ENCODE measurements at places on chromosomes 5 and 9.
A peak's percentile ranks its signal among the peaks of the same experiment; 100 is the strongest.

GRCh38 chr9:104589626-104590025 is 9.6 kb downstream of the OR13C5 start:
- no peak for DNase-seq

DNA sequence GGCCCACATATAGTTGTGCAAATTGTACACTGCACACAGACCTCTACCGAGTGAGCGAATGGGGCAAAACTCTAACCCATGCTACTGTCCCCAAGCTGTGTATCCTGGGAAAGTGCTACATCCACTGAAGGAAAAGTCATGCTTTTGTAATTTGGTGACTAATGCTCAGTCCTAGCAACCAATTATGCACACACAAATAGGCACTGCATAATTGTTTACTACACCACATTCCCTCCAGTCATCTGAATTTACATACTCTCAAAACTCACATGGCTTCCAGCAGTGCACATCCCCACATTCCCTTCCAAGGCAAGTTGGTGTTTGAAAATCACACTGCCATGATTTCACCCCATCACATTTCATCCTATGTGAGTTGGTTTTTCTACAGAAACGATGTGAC is 125.9 kb upstream of the OSMR start:
- DNase-seq = no peak

- DNase-seq = no peak
These were observed 94.2 kb downstream of the PAX5 start for GRCh38 chr9:36939655-36940499.

GRCh38 chr5:77851176-77852067 is 75.3 kb upstream of the TBCA start:
- no peak for DNase-seq

DNA sequence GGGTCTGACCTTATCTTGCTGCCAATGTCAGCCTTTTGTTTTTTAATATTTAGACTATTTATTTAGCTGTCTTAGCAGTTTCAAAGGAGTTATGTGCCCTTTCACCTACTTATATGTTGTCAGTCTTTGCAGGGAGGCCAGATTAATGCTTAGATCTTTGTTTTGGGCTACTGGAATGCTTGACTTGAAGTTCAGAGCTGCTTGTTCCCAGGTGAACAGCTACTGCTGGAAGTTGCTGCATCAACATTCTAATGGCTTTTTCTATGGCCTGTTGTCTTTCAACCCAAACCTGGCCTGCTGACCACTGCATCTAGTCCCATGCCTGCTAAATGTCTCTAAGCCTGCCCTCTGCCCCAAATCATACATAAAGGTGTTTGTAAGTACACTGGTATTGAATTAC is 3.0 kb downstream of the SLC22A5 start:
- no peak for DNase-seq

- DNase-seq = peak; percentile 14
These were observed 95.8 kb downstream of the CFAP90 start for GRCh38 chr5:7754997-7755596.

DNA sequence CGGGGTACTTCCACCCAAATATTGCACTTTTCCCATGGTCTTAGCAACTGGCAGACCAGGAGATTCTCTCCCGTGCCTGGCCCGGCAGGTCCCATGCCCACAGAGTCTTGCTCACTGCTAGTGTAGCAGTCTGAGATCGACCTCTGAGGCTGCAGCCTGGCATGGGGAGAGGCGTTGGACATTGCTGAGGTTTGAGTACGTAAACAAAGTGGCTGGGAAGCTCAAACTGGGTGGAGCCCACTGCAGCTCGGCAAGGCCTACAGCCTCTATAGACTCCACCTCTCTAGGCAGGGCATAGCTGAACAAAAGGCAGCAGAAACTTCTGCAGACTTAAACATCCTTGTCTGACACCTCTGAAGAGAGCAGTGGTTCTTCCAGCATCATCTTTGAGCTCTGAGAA is 40.1 kb upstream of the EBF1 start:
- DNase-seq = no peak

- no peak for DNase-seq
These were observed 187.6 kb downstream of the GADD45G start for GRCh38 chr9:89792189-89793123.

GRCh38 chr5:134236318-134236717 is 10.4 kb upstream of the PPP2CA start:
- DNase-seq = no peak

- DNase-seq = no peak
These were observed 850 bp downstream of the RRAGA start for GRCh38 chr9:19049917-19050636.

- DNase-seq = no peak
These were observed 173.3 kb downstream of the DENND1A start for GRCh38 chr9:123756484-123757106.

DNA sequence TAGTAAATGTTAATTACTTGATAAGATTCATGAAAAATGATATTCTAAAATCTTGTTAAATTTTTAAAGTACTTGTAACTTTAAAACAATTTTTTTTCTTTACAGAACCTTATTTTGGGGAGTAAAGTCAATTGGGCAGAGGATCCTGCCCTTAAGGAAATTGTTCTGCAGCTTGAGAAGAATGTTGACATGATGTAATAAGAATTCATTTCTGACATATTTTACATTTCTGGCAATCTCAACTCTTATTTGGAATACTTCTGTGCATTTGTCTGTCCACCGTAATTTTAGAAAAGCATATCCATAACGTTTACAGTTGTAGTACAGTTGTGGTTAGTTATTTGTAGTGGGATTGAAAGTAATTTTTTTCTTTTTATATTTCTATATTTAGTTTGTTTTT is 20.2 kb downstream of the CENPH start:
- no peak for DNase-seq

DNA sequence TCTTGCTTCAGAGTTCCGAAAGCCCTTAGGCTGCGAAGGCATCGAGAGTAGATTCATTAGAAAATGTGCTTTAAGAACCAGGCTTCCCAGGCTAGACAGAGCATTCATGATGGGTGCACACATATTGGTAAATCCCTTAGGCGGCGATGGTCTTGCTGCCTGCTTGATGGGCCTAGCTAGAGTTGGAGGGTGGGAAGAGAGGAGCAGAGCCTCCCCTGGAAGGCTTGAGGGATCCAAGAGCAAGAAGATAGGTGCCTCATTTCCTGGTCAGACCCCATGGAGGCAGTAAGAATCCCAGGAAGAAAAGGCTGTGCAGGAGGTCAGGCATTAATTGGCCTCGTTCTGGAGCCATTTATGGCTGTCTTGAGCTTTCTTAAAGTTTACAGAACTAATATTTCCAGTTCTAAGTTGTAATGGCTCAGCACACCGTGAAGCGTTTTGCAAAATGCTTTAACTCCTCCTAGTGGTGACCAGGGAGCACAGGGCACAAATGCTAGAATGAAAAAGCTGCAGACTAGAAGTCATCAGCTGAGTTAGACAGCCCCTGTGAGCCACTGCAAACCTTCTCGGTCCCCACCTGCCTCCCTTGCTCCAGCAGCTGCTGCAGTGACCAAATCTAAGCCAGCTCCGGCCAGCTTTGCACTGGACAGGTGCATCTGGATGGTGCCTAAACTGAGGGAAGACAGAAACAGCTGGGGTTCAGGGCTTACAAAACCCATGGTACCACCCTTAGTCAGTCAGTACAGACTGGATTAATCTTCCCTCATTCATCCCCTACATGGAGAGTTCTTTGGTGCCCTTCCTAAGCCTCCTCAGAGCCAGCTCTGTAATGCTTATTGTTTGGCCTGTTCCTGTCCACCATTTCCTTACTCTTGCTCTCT is 14.7 kb downstream of the SLC45A2 start:
- no peak for DNase-seq

GRCh38 chr5:50711280-50711679 is 44.8 kb downstream of the PARP8 start:
- DNase-seq = no peak

- no peak for DNase-seq
These were observed 51.1 kb downstream of the PSMB7 start for GRCh38 chr9:124364141-124364540.

DNA sequence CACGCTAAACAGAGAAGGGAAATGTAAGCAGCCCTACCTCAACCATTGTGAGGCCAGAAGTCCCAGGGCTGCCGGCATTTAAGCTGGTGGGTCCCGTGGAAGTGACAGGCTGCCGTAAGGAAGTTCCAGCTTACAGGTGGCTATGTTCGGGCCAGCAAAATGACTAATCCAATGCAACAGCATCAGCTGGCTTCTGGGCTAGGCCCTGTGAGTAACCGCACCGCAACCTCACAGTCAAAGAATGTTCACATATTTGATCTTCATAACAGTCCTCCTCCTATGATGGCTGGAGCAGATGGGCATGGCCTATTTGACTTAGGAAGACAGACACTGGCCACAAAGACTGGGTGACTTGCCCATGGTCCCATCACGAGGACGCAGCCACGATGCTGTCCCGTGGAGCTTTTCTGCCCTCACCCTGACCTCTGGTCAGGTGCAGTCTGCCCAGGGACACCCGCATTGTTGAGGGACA is 88.2 kb downstream of the LIFR start:
- no peak for DNase-seq

DNA sequence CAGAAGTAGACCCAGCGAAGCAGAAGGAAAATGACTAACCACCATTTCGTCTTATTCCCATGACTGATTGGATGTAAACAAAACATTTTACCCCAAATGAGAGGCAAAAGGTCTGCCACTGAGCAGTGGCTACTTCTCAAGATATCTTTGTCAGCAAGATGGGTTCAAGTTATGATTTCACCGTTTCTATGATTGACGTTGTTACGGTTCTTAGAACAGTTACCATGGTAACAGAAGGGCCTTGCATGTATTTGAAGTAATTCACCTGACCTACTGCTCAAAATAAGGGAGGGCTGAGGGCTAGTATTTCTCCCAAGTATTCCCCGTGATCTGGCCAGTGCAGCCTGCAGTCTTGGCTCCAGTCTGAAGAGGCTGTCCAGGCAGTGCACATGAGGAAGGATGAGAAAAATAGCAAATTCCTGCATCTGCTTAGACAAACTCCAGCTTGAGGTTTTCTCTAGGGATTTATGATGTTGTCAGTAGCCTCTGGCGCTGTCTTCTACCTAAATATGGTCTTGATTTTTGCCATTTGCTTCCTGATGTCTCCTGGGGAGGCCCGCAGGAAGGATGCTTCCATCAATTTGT is 372.7 kb downstream of the TMEM38B start:
- no peak for DNase-seq

GRCh38 chr5:28012538-28012937 is 974.2 kb upstream of the CDH9 start:
- DNase-seq = no peak

DNA sequence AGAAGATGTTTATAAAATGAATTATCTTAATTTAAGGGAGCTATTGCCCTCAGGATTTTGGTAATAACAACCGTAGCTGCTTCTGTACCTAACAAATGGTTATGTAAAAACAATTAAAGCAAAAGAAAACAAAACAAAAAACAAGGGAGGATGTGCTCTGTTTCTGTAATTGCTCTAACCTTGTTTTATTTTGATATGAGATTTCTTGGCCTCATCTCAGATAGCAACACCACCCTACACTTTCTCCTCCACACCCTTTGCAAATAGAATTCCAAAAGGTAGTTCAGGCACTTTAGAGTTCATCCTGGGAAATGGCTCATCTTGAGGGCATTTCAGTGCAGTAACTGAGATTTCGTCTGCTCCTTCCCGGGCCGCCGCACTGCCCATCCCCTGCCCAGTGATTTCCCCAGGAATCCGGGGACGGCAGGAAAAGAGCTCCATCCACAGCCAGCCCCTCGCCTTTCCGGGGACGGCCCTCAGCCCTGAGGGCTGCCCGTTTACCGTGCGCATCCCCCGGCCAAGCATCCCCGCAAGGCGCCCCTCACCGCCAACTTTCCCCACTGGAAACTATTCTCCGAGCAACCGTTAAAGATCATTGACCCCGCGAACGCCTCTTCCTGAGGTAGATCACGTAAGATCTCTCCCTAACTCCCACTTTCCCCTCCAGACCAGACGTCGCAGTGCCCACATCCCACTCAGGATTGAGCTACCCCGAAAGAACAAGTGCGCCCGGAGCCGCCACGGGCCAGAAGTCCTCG is 1.2 kb downstream of the FNBP1 start:
- peak; percentile 37 for DNase-seq

GRCh38 chr5:131277875-131278740 is 14.3 kb downstream of the CDC42SE2 start:
- DNase-seq = no peak

GRCh38 chr5:127386557-127386956 is 96.0 kb downstream of the MEGF10 start:
- no peak for DNase-seq

GRCh38 chr9:129135476-129135875 is 24.3 kb downstream of the PTPA start:
- no peak for DNase-seq

DNA sequence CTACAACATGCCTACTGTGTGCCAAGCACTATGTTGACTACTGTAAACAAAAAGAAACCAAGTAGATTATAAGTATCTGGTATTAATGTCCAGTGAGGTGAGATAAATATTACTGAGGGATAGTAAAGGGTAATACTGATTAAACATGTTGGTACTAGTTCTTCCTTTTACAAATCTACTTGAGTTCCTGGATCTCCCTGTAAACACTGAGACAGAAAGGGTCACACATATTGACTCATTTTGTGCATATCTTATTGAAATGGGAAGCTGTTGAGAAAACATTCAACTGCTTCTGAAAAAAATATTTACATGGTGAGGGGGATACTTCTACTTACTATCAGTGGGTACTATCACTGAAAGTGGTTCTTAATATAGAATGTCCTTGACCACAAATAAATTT is 24.3 kb downstream of the EFNA5 start:
- no peak for DNase-seq
